Lower lobe of right lung (tissue), 2 donors: ENCODE measurements at places on chromosomes 12 and 14. TPM values are rescaled to one million over a fixed set of nuclear protein-coding genes. Genes with fewer than 3 reads are reported as not detected.

Gene ASIC1
- 1.6 TPM for total RNA-seq

Gene MSI1
- 0.44 TPM for total RNA-seq

DNA sequence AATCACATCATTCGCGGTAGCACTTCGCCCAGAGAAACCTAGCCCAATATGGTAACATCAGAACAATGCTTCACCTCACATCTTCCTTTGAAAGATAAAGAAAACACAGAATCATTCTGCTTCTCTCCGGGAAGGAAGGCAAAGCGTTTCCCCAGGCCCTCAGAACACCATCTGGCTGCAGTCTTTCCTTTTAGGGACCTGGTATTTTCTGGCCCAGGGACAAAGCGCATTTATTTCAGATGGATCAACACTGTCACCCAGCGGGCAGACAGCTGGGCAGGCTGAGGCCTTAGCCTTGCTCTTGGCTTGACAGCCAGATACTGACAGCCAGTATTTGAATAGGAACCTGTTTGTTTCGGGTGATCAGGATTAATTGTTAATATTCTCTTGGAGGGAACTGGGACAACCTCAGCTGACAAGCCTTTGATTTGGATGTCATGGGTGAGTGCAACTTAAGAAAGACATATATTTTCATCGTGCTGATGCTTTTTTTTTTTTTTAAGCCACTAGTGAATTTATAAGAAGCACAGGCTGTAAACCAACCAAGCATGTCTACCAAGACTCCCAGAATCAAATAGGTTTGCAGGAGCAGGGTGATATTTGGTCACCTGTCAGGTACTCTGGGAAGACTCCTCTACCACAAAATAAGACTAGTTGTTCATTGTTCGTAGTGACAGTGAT lies 118.9 kb downstream of the VEZT start:
- DNase-seq: peak; percentile 66

- no peak for DNase-seq
Measured at GRCh38 chr12:661720-662486, 1.3 kb downstream of the NINJ2 start.

DNA sequence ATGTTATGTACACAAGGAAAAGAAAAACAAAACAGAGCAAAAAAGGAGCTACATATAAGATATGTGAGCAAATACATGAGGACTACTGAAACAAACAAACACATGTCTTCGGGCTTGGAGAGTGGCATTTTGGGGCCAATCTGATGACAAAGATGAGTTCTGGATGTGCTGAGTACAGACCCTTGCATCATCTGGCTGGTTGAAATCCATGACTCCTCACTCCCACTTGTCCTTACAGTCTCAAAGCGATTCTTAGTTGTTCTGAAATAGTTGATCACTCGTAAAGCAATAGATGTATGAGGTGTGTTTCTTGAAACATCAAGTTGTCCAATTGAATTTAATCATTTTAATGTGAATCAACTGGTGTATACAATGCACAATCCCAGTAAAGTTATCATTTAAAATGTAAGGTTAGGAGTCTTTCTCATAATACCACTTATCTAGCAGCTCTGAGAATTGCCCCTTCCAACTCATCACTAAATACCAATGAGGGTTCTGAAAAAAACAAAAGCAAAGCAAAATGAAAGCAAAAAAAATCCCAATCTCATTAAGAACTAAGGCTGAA lies 136.9 kb downstream of the ITPR2 start:
- no peak for DNase-seq

DNA sequence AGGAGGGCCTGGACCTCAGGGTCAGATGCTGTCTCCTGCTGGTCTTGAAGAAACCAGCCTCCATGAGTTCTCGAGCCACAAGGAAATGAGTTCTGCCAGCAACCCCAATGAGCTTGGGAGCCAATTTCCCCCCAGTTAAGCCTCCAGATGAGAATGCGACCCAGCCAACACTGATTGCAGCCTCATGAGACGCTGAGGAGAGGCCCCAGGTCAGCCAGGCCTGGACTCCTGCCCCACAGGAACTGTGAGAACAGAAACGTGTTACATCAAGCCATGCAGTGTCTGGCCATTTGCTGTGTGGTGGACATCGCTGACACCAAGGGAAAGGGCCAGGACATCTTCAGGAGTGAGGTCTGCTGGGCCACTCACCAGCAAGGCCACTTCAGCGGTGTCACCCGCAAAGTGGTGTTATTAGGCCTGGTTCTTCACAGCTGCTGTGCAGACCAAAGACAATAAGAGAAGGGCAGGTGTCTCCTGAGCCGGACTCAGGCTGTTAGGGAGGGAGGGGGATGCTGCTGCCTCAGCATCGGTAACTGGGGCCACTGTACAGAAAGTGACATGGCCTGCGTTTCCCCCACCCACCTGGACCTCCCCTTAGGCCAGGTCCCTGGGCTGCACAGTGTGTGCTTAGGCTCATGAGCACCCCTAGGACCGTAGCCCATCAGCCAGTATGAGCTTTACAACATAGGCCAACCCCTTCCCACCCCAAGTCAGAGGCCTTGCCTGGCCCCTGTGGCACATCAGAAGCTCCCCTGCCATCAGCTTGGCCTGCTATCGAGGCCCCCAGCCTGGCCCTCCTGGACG lies 272.4 kb upstream of the RTL1 start:
- DNase-seq: no peak

DNA sequence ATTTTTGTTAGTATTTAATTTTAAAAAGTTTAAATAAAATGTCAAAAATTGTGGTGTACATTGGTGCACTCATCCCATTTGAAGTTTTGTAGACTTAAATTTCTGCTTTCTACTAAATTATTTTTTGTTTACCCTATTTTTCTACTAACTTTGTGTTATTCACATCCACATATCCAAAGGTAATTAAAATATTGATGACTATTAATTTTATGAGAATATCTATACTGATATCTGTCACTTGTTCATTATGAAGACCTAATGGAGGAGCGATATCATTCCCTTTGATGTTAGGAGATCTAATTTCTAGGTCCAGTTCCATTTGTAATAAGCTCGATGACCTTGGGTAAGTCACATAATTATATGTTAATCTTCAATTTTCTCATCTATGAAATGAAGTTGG lies 325.7 kb upstream of the STXBP6 start:
- no peak for DNase-seq

- DNase-seq: peak; percentile 87
Measured at GRCh38 chr12:219891-220352, 6.0 kb upstream of the SLC6A12 start.

DNA sequence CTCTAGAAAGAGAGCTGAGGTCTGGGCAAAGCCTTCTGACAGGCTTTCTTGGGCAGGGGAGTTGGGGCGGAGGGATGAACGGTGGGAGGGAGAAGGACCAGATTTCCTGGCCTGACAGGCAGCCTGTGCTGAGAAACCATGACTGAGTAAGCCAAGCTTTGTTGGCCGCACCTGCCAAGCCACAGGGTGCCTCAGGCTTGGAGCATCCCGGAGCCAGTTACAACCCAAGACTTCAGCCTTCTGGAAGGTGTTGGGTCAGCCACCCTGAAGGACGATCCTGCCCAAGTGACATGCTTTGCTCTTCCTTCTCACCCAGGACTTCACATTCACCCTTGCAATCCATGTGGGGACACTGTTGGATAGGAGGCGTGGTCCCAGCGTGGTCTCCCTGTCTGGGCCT lies 21.0 kb upstream of the AQP2 start:
- DNase-seq: no peak

- DNase-seq: no peak
Measured at GRCh38 chr14:22314183-22314820, 274.7 kb downstream of the DAD1 start.

- no peak for DNase-seq
Measured at GRCh38 chr12:9868311-9868801, 798 bp downstream of the CLEC2B start.

DNA sequence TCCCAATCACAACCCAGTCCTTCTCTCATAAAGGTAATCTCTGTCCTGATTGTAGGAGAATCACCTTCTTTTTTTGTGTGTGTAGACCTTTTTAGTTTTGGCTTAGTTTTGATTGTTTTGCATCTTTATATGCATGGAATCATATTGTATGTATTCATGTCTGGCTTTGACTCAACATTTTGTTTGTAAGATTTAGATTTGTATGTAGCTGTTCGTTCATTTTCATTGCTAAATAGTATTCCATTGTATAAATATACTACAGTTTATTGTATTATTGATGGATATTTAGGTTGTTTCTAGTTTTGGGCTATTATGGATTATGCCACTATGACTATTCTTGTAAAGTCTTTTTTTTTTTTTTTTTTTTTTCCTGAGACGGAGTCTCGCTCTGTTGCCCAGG lies 10.5 kb downstream of the ERC1 start:
- no peak for DNase-seq

DNA sequence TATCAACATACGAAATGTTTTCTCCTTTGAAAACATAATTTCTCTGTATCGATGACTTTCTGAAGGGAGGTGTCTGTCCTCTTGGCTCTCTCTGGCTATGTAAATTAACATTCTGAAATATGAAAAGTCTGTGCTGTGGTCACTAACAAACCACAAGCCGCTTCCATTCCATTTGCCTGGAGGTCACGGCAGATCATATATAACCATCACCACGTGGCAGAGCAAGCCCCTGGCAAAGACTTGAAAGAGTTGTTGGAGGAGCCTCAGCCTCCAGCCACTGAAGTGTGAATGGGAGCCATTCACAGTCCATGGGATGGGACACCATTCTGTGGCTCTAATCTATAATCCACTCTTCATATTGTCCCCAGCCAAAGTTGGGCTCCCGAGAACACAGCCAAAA lies 39.6 kb downstream of the CDKL1 start:
- no peak for DNase-seq

DNA sequence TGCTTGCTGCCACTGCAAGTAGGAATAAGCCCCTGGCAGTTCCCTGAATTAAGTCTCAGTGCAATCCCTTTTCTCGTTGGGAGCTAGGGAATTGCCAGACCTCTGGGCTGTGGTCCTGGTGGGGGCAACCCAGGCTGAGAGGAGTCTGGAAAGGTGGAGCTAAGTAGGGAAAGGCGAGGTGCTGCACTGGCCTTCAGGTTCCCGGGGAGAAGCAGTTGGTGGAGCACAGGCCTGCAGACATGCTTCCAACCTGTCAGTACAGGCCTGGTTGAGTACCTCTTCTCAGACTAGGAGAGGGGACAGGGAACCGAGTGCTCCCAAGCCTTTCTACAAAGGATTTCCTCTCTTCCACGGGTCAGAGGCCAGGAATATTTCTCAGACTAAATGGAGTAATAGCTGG lies 1.5 kb downstream of the NRIP2 start:
- no peak for DNase-seq

DNA sequence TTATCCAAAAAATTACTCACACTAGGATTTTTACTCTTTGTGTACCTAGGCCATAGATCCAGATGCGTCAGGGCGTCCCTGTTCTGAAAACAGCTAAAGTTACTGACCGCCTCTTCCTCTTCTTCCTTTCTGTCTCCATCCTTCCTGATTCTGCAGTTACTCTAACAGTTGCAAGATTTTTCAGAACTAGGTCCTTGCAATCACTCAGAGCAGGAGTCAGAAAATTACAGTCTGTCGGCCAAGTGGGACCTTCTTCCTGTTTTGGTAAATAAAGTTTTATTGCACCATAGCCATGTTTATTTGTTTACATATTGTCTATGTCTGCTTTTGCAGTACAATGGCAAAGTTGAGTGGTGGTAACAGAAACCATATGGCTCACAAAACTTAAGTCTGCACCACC lies 25.6 kb upstream of the FGF6 start:
- DNase-seq: no peak

DNA sequence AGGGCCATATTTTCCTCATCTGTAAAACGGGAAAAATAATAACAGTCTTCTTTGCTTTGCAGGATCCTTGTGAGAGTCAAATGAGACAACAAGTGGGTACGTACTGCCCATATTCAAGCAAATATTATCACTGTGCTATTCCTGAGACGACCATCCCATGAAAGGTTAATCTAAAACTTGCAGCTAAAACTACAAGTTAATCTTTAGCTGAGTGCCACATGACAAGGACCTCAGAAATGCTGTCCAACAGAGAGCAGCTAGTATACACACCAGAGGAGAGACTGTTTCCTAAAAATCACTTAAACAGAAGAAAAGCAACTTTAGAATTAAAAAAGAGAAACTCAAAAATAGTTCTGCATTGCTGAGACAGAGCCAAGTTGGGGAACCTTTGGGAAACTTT lies 162.7 kb upstream of the TMTC2 start:
- no peak for DNase-seq

DNA sequence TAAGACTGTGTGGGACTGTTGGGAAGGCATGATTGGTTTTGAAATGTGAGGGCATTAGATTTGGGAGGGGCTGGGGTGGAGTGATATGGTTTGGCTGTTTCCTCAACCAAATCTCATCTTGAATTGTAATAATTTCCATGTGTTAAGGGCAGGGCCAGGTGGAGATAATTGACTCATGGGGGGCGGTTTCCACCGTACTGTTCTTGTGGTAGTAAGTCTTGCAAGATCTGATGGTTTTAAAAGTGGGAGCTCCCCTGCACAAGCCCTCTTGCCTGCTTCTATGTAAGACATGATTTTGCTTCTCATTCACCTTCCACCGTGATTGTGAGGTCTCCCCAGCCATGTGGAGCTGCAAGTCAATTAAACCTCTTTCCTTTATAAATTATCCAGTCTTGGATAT lies 76.6 kb upstream of the PPFIA2 start:
- no peak for DNase-seq

DNA sequence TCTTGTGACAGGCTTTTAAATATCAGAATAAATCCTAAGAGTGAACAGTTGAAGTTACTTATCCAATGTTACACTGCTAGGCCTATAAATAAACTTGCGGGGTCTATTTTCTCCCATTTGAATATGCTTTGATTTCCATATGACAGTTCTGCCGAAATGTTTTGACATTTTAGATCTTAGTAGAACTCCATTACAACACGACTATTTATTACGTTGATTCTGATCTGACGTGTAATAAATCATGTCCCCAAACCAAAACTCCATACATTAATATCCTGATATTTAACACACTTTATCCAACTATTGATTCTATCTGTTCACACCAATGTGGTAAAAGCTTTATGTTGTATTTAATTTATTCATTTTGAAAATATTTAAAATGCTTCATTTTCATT lies 16.1 kb upstream of the NEMF start:
- DNase-seq: no peak

- peak; percentile 60 for DNase-seq
Measured at GRCh38 chr14:92603309-92604242, 90.0 kb downstream of the RIN3 start.

DNA sequence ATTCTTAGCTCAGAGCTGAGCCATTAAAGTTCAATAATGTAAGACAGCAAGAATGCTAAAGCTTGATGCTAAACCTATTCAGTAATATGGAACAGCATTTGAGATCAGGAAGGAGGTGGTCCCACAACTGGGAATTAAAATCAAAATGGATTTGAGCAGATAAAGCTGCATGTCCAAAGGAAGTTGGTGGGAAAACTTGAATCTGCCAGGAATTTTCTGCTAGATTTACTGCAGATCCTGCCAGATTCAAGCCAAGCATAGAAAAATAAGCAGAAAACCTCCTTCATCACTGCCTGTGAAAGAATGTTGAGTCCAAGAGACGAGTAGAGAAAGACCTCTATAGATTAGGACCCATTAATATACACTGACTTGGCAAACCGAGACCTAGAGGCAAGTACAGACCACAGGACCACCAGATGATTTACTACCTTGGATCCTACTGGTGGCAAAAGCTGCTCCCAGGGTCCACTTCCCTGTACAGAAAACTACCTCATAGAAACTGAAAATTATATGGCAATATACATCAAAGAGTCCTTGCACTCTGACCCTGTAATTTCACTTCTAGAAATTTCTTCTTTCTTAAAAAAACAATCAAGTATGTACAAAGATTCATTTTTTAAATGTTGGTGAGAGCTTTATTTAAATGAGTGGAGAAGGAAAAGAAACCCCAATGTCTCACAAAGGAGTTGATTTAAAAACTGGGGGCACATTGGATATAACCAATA lies 263.2 kb downstream of the DAD1 start:
- DNase-seq: no peak
